ENCODE measurements at places on chromosomes 5 and 9.

DNA sequence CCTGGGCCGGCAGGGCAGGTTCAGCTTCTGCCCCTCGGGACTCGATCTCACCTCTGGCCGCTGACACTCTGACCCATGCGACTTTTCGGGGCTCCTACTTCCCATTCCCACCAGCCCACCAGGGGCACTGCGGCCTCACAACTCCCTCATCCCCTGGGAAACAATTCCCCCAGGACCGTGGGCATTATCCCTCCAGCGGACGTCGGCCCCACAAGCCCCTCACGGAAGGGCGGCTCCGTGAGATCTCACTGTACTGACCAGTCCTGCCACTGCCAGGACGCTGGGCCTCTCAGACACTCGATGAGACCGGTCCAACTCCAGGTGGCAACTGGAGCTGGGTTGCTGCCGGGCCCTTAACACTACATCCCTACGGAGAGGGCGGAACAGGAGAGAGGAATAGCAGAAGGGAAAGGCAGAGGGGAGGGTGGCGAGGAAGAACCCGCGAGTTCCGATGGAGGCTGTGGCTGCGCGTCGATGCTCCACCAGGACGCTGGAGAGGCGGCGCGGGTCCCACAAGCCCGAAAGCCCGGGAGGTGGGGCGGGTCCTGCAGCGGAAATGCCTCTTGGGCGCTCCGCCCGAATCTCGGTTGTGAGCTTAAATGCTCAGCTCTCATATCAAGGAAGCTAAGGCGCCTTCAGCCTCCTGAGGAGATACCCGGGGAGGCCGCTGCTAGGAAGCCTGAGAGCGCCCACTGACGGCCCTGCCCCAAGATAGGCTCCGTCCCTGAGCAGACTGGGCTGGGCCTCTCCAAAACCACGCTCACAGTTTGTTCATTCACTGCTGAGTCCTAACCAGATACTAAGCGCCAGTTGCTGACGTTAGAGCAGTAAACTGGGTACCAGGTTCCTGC is 36.3 kb downstream of the VCP start:
- peak; percentile 49 for DNase-seq

GRCh38 chr5:93845376-93845775 is 104.0 kb upstream of the POU5F2 start:
- DNase-seq = no peak

DNA sequence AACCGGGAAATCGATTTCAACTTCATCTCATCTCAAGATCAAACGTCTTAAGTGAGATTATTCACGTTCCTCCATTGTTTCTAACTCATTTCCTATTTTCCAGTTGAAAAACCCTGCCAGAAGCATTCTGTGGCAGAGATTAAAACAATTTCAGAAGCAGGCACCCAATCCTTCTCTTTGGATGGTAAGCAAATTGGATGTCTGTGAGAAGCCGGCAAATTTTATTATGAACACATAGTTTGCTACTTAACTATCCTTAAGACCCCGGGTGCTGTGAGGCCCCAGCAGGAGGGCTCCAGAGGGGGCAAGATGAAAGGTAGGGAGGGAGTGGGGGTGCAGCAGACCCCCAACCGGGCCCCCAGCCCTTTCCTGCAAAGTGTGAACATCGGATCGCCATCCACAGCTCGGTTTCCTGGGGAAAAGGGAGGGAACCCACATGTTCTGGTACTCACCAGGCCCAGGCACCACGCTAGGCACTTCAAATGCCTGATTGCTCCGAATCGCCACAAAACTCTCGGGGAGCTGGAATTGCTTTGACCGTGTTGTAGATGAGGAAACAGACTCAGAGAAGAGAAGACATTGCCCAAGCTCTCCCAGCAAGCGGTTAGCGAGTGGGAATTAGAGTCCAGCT is 167.1 kb upstream of the MVB12B start:
- DNase-seq = peak; percentile 39

DNA sequence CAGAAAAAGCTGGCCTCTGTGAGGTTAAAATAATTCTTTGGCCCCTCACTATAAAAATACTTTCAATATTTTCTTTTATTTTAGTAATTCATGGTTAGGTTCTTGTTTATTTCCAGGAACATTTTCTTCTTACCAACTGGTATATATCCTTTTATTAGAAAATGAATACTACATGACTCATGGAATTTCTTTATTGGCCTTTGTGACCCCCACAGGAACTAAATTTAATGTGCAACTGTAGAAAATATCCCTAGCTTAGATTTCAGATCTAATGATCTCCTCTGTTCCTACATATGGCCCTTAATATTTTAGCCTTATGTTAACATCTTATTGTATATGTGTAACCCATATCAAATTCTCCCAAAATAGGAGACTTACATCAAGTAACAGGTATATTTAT is 429.9 kb downstream of the NR2F1-AS1 start:
- no peak for DNase-seq

DNA sequence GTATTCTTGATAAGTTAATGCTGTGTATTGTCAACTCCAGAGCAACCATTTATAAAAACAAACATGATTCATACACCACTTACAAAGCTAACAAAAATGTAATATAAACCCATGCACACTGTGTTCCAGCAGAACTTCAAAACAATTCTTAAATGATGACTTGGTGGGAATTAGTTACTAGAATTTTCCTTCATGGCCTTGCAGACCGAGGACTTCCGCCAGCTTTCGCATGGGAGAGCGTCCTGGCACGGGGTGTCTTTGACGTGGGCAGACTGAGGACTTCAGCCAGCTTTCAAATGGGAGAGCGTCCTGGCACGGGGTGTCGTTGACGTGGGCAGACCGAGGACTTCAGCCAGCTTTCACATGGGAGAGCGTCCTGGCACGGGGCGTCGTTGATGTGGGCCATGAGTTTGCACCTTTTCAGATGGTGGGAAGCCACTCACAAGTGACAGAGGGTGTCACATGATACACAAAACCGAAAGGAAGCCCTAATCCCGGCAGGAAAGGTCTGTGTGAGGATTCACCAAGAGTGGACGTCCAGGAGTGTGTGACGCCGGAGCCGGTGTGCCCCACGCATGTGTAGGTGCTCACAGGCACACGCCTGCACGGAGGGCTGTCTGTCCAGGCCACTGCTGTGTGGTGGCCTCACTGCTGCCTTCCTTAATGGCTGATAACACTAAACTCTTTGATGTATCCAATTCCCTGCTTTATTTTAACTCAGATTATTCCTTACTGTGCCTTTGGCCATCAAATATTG is 211.3 kb upstream of the IRX4 start:
- no peak for DNase-seq

- DNase-seq = no peak
These were observed 792 bp downstream of the NTMT1 start for GRCh38 chr9:129626625-129627284.

- peak; percentile 78 for DNase-seq
These were observed 49.5 kb downstream of the RXRA start for GRCh38 chr9:134375430-134376385.

DNA sequence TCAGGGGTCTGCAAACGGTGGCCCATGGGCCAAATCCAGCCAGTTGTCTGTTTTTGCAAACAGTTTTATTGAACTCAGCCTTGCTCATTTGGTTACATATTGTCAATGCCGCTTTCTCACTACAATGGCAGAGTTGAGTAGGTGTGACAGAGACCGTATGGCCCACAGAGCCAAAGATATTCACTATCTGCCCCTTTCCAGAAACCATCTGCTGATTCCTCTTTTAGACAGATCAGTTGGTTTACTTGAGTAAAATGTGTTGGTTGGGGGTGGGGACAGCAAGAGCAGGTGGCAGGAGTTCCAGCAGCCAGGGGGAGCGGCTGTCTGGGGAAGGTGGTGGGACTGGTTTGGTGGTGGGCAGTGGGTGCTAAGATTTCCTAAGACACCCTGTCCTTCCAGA is 54.8 kb downstream of the COL27A1 start:
- no peak for DNase-seq

GRCh38 chr5:57734296-57734695 is 251.7 kb upstream of the ACTBL2 start:
- DNase-seq = no peak

- DNase-seq = no peak
These were observed 6.0 kb downstream of the TRIM7 start for GRCh38 chr5:181198905-181199519.

DNA sequence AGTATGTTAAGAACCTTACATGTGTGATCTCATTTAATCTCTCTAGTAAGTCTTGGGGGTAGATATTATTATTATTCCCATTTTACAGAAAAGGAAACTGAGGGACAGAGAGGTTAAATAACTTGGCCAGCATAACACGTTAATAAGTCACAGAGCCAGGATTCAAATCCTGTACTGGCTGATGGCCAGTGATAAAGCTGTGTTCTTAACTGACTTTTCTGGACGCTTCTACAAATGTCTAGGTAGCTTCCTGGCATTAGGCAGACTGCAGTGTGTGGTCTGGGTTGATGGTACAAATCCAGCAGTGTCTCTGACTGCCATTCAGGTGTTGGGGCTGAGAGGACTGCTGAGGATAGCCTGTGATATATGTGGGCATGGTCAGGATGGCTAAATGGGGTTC is 125.8 kb upstream of the CXCL14 start:
- DNase-seq = no peak

- no peak for DNase-seq
These were observed 4.8 kb downstream of the RECK start for GRCh38 chr9:36041506-36041905.

GRCh38 chr5:39399135-39400036 is 25.4 kb downstream of the DAB2 start:
- peak; percentile 28 for DNase-seq

- no peak for DNase-seq
These were observed 529 bp downstream of the UBAC1 start for GRCh38 chr9:135960411-135961276.

DNA sequence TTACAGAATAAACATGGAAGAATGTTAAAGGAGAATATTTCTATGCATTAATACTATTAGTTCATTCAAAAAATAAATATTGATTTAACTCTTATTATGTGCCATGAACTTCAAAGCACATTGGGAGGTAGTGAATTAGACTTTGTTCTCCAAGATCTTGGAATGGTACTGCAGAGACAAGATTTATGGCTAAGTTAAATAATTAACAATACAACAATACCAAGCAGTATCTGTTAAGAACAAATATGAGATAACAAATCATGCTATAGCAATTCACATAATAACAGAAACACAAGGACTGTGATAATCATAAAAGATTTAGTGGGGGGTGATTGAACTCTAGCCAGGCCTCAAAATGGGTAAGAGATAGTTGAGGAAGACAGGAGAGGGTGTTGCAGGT is 11.6 kb downstream of the NMUR2 start:
- DNase-seq = no peak

- no peak for DNase-seq
These were observed 56.5 kb downstream of the GPR107 start for GRCh38 chr9:130110166-130110565.

DNA sequence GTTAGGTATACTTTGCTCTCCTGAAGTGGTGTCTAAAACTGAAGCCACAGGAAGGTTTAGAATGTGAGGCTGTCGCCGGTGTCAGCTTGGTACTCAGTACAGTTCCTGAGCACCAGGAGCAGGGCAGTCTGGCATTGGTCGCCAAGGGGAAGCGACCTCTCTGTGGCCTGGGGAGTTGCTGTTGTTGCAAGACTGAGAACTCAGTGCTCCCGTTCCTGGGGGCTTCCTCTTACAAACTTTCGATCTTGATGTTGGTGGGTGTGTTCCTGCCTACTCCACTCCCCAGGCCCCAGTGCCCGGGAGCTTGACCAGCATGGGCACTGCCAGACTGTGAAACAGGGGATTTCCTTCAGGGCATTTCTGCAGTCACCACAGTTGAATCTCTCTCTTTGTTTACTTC is 52.4 kb upstream of the PPARGC1B start:
- DNase-seq = no peak

GRCh38 chr5:141373673-141374317 is at the start of gene PCDHGA6:
Gene PCDHGA6, plus strand, starts transcription at chr5:141373891. Its CDS starts 193 bp downstream, at chr5:141374084.
- peak; percentile 41 for DNase-seq

DNA sequence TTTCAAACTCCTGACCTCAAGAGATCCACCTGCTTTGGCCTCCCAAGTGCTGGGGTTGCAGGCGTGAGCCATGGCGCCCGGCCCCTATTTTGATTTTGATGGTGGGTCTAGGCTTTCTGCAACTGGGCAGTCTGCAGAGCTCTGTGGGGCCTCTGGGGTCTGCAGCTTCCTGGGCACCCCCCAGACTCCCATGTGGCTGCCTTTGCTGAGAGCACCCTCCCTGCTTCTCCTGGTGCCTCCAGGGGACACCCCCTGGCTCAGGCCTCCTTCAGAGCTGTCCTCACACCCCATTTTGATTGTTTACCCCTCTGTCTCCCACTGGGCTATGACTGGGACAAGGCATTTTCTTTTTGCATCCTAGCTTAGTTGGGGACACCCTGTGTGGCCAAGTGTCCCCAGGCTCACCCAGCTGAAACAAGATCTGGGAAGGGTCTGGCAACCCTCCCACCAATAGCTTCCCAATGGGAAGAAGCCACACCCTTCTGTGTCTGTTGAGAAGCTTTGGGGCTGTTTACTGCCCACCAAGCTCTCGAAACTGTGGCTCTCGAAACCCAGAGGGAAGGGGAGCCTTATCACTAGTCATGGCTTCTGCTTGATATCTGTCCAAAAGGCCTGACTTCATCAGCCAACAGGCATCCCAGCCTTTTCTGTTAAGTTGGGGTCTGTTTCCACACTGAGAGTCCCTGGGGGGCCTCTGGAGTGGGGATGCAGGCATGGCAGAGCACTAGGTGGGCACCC is 204.4 kb upstream of the IER5L start:
- peak; percentile 80 for DNase-seq

DNA sequence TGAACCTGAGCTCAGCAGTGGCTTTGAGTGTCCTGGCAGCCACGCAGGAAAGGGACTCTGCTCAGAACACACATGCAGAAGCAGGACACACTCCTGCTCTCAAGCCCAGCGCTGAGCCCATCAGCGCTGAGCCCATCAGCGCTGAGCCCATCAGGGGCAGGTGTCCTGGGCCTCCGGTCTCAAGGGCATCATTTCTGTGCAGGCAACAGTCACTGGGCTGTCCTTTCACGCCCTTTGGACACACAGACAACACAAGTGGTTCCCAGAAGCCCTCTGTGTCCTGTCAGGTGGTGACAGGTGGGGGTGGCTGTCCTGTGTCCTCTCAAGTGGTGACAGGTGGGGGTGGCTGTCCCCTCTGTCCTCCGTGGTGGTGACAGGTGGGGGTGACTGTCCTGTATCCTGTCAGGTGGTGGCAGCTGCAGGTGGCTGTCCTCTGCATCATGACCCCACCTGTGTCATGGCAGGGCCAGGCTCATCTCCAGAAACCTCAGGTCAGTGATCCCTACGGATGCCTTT is 39.0 kb upstream of the CLPTM1L start:
- DNase-seq = no peak

DNA sequence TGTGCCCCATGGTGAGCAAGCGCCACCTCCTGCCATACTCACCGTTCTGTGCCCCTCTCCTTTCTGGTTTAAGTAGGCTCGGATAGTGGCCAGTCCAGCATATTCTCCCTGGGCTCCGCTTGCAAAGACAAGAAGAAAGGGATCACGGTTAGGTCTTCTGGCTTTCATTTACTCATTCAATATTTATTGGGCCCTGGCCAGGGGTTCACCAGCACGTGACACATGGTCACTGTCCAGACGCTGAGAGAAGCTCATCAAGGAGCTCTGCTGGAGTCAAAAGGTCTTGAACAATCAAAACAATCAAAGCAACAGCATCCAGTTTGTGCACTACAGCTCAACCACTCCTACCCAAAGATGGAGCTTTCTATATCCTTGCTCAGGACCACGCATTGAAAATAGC is 80.2 kb downstream of the GLDC start:
- DNase-seq = no peak

- no peak for DNase-seq
These were observed 91.8 kb upstream of the ACO1 start for GRCh38 chr9:32292611-32293010.

GRCh38 chr5:123594434-123594833 is 82.5 kb downstream of the CSNK1G3 start:
- DNase-seq = no peak
